Suppressor macrophage (primary cell): ENCODE measurements at places on chromosomes 6 and 20.

DNA sequence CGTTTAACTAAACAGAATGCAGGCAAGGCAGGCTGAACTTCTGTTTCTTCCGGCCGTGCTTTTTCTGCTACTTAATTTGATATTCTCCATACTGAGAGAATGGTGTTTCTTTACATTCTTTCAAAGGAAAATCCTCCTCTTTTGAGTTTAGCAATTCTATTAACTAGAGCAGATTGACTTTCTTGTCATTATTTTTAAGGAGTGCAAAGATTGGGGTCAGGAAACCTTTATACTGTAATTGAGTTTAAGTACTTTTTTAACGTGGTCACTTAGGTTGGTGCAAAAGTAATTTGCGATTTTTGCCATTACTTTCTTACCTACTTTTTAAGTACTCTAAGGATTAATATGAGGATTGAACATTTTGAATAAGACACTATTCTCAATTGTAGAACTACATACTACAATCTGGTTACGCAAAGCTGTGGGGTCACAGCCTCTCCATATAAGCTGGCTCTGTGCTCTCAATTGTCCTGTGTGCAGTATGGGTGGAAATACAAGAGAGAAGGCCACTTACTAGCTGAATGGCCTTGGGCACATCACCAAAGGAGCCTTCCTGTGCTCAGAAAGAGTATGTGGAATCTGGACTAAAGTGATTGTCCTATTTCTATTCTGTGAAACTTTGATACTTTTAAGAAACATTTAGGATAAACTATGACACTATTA lies 16.7 kb downstream of the HECA start:
- DNase-seq, result no peak

GRCh38 chr6:118280210-118280609 lies 267.9 kb upstream of the PLN start:
- DNase-seq, result no peak

DNA sequence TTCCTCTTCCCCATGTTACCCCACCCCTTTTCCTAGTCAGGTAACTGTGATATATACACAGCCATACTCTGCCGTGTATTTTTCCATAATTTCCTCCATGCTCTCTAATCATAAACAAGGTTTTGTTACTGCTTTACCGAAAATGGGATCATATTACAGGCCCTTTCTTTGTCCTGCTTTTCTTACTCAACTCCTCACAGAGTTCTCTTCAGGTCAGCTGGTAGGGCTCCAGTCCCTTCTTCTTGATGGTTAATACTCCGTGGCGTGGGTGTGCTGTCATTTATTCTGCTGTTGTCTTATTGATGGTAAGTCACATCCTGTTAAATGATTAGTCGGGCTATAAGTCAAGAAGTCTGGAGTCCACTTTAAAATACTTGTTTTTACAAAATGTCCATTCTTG lies 24.9 kb upstream of the PI16 start:
- no peak for DNase-seq

DNA sequence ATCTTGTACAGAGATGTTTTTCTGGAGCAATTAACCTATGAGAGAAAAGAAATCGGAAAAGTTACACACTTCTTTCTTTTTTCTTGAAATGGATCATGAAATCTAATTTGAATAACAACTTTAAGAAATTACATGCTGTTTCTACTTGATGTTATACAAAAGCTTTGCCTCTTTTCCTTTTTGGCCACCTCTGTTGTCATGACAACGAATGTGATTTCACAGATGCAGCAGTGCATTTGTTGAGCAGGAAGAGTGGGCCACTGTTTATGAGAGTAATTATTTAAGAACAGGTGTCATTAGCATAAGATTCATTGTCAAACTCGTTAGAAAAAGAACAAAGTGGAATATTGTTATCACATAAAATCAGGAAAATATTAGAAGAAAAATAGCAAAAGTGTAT lies 148.3 kb upstream of the IMPG1 start:
- no peak for DNase-seq

DNA sequence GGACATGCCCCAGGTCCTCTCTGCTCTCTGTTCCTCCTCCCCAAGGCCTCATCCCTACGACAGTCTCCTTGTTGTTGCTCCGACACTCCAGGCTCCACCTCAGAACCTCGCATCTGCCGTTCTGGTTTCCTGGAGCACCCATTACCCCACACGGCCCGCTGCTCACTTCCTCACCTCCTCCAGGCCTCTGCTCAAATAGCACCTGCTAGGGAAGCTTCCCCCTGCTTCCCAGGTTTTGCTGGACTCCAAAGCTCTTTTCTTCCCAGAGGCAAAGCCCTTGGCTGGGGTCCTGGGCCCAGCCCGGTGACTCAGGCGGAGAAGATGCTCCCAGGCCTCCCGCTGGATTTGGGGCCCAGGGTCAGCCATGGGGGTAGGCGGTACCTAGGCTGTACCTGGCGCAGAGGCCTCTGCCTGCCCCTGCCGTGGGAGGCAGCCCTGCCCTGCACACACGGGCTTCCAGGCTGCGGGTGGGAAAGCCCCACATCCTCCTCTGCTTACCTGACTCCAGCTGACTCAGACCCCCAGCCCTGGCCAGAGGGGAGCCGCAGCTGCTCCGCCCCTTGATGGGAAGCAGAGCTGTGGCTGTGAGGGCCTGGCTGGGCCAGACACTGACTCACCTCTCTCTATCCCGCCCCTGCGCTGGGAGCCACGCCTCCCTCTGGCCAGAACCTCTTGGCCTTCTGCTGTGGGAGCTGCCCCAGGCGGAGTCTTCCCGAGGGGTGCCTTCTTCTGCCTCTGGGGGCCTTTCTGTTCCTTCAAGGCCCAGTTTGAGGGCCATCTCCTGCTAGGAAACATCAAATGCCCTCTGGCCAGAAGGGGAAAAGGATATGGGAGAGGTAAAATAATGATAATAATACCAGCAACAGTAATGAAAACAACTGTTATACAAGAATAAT lies 130.5 kb downstream of the CEBPB start:
- DNase-seq, result peak; percentile 85

DNA sequence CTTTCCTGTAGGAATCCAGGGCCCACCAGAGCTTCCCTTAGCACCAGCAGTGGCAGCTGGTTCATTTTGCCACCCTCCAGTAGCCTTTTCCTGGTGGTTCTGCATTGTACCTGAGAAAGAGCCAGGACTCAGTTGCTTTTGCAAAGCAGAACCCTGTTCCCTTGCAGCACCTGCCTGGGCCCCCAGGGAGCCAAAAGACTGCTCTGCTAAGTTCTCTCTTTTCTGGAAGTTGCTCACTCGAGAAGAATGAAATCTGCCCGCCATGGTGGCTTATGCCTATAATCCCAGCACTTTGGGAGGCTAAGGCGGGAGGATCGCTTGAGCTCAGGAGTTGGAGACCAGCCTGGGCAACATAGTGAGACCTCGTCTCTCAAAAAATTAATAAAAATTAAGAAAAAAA lies 24.0 kb downstream of the GHRH start:
- DNase-seq, result no peak

DNA sequence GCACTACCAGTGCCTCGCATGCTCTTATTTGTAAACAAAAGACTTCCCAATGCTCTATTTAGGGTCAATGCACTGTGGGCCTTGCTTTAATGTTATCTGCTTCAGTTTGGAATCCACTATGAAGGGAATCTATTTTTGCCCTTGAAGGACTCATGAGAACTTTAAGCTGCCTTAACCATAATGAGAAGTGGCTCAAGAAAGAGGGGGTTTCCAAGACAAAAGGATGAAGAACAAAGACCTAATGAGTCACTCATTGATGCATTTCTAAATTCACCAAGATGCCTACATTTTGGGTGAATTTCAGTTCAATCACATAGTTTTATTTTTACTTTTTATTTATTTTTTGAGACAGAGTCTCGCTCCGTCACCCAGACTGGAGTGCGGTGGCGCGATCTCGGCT lies 228.2 kb downstream of the LY86 start:
- no peak for DNase-seq

DNA sequence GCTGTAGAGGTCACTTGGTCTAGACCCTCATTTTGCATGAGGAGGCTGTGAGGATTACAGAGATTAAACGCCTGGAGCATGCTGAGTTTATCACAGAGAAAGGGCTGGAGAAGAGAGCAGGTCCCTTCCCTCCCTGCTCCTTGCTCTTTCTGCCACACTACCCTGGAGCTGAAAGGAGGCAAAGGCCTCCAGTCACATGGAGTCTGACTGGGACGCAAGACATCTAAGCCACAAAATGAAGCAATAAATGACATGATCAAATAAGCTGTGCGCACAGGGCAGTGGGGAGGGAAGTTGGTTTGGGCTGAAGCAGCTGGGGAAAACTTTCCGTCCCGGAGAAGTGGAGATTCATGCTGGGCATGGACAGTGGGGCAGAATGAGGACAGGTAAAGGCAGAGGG lies 33.3 kb downstream of the ATXN1 start:
- DNase-seq, result peak; percentile 89

GRCh38 chr20:63482021-63482587 lies 9.6 kb upstream of the KCNQ2 start:
- no peak for DNase-seq

DNA sequence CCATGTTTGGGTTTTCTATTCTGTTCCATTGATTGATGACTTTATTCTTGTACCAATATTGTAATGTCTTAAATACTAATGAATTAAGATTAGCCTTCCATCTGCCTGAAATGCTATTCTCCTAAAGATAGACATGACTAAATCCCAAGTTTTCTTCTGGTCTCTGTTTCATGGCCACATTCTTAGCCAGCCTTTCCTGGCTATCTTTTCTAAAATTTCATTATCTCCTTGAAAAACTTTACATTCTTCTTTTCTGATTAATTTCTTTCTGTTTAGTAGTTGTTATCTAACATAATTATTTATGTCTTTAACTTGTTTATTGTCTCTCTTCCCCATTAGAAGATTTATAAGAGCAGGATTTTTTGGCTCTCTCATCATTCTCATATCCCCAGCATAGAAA lies 4.4 kb upstream of the PRIM2 start:
- no peak for DNase-seq
